GM18507 (cell line): ENCODE measurements at places on chromosomes 12 and 14.

DNA sequence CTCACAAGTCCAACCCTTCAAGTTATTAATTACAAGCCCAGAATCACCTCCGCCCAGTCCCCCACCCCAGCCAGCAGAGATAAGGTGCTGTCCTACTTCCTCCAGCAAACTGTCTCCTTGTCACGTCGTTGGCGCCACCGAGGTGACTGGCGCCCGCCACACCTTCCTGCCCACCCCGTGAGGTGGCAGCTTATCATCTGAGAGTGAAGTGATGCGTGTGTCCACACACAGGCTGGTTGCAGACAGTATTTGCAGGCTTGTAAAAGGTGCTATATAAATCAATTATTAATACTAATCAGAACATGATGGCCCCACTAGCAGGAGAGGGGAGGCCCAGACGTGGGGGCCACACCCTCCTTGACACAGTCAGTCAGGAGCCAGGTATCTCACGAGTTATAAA, 786.6 kb upstream of the TBX3 start:
- DNase-seq = no peak

DNA sequence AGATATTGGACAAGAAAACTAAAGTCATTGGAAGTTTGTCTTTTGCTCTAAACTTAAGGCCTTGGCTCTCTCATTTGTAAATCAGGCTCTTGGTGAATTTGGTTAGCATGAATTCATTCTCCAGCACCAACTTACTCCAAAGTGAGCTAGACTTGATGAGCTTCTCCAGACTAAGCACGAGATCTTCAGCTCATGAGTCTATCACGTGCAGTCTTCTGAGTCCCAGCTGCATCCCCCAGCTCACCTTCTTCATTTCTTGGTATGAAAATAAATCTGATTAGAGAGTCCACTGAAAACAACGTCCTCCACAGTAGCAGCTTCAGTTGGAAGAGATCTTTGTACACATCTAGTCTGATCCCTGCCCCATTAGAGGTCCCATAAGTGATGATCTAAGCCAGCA, 52.5 kb upstream of the DDX11 start:
- DNase-seq = no peak

GRCh38 chr12:43501703-43502102, 50.3 kb downstream of the ADAMTS20 start:
- no peak for DNase-seq

DNA sequence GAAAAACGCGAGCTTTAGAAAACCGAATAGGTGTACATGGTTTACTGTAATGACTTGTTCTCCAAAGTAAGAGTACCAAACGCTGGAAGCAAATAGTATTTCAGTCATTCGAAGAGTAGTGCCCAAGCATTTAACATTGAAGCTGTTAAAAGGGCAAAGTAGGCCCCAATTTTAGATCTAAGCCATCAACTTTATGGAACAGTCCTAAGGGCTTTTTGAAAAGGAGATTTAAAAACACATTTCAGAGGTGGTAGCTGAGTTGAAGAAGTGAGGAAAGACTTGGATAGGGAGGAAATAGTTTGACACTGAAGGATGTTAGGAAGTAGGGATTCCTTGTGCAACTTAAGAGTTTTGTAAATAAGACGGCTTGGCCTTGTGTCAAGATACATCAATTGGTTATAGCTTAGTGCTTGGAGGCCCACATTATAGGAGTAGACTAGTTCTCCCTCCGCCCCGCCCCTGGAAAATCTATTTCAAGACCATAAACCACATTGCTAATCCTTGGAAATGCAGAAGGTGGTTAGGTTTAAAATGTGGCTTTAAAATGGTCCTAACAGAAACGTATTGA, 783 bp upstream of the TUBA1B start:
- no peak for DNase-seq

- DNase-seq = no peak
Observed at GRCh38 chr12:50571786-50572185, 67.0 kb downstream of the DIP2B start.

DNA sequence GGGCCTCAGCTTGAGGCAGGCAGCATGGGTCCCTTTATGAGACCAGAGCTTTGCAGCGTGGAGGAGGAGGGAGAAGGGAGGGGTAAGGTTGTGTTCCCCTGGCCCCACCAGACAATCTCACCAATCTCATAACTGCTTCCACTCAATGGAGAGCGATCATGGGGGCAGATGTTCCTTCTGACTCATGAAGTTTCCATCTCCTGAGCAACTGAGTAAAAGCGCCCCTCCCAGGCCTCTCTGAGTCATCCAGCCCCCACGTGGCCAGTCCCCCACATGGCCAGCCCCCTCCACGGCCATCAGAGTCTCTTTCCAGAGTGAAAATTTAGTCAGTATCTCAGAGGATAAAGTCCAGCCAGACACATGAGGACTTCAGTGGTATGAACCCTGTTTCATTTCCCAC, 39.2 kb upstream of the PLXNC1 start:
- no peak for DNase-seq

- no peak for DNase-seq
Observed at GRCh38 chr14:33754261-33754660, 196.6 kb downstream of the EGLN3 start.

GRCh38 chr12:108711489-108712164, 19.7 kb downstream of the CORO1C start:
- DNase-seq = no peak

DNA sequence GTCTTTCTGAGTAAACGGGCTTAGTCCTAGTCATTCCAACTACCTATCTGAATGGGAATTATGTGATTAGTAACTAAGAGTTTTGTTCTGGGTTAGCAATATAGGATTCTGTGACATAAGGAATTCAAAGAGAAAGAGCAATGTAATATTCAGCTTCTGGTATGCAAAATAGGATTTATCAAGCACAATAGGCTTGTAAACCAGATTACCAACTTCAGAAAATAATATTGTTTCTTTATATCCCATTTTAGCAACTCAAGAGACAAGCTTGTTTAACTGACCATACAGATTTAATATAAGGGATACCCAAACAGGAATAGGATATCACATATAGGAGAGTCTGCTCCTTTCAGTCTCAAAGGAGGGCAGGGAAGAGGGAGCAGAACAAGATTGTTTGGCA, 240.9 kb downstream of the CEP128 start:
- DNase-seq = no peak

DNA sequence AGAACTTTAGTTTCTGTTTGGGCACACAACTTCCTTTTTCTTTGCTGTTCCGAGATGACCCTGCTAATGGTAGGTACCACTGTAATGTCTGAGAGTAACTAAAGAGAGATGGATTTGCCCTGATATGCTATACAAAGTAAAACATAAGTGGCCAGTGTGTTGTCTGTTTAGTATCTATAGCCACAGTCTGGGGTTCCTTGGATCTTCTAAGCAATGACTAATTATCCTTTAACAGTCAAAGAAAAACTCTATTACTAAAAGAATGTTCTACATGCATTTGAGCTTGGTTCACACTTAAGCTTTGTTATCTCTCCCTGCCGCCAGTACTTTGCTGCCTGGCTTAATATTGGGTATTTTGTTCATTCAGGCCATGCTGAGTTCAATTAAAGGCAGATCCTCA, 1051.9 kb upstream of the FLRT2 start:
- DNase-seq = no peak

- DNase-seq = no peak
Observed at GRCh38 chr14:22218728-22219127, 370.3 kb downstream of the DAD1 start.

DNA sequence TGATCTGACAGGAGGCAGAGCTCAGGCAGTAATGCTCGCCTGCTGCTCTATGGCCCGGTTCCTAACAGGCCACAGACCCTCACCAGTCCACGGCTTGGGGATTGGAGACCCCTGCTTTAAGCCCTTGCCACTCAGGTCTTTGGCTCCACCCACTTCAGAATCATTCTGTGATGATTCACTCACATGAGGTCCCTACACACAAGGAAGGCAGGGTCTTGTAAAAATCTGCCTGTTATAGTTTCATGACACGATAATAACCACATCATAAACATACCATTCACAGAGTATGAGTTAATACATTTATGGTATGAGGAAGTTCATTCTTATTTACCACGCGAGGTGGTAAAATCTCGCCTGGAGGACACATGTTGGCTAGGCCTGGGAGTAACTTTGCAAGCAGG, 29.0 kb upstream of the MAX start:
- DNase-seq = no peak

- DNase-seq = no peak
Observed at GRCh38 chr12:27998170-27998569, 25.6 kb upstream of the PTHLH start.

DNA sequence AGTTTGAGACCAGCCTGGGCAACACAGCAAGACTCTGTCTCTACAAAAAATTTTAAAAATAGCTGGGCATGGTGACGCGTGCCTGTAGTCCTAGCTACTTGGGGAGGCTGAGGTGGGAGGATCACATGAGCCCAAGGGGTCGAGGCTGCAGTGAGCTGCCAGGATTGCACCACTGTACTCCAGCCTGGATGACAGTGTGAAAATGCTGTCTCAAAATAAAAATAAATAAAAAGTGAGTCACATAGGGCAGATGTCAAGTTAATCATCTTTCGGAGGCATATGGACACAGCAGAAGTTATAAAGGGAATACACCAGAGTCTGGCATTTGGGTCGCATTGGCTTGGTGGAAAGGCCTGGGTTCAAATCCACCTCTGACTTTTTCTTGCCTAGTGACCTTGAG, 92.7 kb downstream of the PHETA1 start:
- no peak for DNase-seq

DNA sequence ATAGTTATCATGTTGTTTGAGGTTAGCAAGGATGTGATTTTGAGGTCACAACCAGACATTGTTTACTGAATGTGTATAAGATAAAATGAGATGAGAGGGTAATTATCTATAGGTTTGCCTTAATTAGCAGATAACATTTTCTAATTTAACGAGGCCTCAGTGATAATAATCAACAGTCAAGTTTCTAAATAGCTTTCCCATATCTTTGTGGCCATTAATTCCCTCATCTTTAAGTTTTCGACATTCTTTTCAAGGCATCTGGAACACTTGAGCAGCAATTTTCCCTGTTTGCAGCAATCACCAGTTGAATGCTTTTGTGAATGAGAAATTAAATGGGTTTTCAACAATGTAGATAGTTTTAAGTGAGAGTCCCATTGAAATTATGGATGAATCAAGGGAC, 304.1 kb downstream of the SYT1 start:
- DNase-seq = no peak

DNA sequence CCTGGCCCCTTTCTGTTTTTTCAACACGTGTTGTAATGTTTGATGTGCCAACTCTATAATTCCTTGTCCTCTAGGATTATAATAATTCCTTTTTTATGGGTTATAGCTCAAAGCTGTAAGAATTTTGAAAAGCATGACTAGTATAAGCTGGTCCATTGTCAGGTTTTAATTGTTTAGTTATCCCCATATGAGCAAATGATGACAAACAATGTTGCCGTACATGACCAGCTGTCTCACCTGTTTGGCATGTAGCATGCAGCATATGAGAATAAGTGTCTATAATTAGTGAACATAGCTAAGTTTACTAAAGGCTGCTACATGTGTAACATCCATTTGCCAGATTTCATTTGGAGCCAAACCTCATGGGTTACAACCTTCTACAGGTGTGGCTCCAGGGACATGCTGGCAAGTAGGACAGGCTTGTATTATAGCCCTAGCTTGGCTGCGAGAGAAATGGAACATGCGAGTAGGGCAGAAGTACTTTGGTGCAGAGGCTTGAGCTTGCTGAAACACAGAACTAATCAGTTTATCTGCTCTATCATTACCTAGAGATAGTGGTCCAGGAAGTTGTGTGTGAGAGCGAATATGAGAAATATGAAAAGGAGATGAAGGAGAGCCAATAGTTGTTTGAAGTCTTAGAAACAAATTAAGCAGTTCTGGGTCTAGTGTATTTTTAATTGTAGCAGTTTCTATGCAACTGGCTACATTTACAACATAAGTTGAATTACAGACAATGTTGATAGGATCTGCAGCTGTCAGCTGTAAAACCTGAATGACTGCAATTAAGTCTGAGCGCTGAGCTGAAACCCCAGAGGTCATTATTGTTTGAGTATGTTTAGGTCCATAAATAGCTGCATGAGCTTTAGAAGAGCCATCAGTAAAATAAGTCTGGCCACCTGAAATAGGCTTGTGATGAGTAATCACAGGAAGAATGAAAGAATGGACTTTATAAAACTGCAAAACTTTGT, 22.6 kb upstream of the MAPKAPK5 start:
- DNase-seq = no peak

- DNase-seq = no peak
Observed at GRCh38 chr14:100146531-100147091, 12.8 kb downstream of the DEGS2 start.

DNA sequence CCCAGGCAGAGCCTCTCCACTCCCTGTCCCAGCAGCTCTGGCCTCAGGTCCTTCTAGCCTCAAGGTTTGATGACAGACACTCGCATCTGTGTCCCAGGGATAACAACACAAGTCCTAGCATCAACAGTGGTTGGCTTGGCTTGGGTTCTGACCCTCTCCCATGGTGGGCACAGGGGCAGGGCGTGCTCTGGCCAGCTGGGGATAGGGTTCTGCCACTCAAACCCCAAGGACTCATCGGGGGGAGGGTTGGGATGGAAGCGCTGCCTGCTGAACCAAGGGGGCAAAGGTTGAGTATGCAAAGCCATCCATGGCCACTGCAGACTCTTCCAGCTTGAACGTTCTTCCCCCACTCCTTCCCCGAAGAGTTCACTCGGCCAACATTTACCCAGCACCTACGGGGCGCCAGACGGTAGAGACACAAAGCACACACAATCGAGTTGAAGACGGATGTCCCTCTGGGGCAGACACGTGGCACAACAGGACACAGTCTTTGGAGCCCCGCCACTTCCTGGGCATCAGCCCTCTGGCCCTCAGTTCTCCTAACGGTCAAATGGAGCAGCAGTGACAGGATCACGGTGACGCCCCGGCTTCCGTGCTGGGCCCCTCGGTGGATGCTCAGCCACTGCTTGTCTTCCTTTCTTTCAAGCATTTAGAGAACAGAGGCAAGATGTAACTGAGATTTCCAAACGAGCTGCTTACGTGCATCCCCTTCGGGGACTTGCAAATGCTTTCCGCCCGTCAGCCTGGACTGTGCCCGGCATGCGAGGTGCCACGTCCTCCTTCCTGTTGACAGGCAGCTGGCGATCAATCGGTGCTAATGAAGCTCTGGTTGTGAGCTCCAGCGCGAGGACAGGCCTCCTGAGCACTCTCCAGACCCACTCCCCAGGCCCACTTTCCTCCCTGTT, 42.6 kb downstream of the DLK1 start:
- DNase-seq = no peak

DNA sequence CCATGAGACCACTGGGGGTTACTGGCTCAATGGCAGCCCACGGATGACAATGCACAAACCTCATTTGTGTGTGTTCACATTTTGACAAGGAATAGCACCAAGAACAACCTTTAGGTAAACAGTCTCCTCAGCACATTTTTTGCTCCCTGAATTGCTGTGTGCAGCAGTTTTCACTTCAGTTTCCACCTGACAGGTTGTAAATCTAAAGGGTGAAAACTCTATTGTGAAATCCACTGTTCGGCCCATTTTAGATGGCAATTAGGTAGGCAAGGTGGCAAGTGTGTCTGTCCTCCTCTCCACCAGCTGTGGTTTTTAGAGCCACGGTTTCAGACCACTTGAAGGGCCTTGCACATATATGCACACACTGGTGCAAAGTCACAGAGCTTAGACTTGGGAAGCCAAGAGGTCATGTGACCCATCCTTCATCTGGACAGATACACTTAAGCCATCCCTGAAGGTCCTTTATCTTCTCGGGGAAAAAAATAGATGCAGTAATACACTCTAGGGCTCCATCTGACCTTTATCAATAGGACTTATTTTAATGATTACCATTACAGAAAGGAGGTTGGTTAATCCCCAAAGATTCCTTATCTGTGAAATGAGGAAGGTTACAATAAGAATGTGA, 23.2 kb downstream of the HAL start:
- DNase-seq = no peak
